ENCODE measurements at places on chromosomes 7 and 10.
A peak's percentile ranks its signal among the peaks of the same experiment; 100 is the strongest.

DNA sequence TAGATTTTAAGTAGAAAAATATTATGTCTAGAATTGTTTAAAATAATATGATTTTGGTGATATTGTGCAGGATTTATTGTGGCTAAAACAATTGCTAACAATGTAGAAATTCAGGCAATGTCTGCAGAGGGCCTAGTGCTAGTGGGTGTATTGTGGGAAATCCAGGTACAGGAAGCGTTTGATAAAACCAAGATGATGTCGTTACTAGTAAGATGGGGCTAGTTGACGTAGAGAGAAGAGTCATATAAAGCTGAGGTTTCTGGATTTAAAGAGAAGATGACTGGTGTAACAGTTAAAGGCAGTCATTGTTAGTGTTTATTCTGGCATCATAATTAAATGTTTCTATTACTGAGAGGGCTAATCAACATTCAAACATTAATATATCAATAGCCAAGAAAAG, 43.5 kb downstream of the ADK start:
- no peak for DNase-seq

DNA sequence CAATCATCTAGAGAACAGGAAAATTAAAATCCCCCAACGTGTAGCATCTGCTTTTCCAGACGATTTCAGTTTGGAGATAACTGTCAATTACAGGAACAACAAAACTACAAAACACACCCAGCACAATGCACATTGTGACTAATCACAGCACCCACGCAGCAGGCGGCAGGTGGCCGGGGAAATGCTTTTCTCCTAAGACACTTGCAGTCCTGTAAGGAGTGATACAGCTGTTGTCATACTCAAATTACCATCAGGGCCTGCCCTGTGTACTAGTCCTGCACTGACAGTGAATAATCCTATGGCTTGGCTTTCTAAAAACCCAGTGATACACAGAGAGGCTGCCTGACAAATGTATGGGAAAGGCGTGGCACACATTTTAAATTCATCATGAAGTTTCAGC, 37.8 kb downstream of the COBL start:
- DNase-seq, result no peak

- DNase-seq, result no peak
Observed at GRCh38 chr7:129643550-129644170, 32.1 kb downstream of the NRF1 start.

DNA sequence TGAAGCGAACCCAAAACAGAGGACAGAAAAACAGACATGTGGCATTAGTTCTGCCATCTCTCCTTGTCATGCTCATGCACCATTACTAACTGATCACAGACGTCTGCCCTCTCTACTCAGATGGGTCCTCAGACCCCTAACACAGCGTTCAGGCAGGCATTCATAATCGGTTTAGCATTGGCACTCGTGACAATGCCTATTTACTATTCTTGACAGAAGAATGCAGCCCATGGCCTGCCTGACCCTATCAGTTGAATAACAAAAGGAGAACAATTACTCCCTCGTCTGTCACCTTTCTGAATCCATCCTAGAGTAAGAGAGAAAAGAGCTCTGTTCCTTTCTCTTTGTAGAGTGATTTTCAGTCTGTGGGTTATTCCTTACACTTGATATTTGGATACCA, 194.6 kb upstream of the PHYHIPL start:
- DNase-seq, result peak; percentile 50

DNA sequence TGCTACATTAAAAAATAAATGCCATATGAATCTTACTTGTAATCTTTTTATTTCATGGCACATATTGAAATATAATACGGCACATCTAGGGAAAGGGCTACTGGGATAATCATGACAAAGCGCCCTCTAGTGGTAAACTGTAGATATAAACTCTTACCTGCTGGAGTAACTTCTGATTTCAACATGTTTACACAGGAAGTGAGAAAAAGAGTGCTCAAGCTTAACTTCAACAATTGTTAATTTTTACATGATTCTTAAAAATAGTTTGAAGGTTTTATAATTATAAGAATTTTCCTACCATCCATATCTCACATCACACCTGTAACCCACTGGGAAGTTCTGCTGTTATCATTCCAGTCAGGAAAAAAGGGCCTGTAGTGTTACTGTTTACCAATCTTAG, 2.0 kb upstream of the HEPACAM2 start:
- no peak for DNase-seq

Data from ELF-1 (cell line).